ENCODE measurements at places on chromosomes 4 and X.

DNA sequence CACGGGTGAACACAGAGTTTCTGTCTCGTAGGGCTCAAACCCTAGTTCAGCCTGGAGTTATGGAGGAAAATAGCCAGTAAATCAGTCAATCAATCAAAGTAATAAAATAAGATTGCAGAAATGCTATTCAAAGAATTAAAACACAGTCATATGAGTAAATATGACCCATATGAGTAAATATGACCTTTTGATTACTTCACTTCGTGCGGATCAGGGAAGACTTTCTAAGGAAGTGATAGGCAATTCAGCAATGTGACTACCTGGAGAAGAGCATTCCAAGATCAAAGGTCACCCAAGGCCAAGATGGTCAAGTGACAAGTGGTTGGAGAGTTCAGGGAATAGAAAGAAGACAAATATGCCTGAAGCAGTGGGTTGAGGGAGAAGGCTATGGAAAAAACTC, 722.6 kb downstream of the ADGRL3 start:
- no peak for DNase-seq

- DNase-seq = no peak
These were observed 4.8 kb downstream of the SLC49A3 start for GRCh38 chr4:683982-684622.

DNA sequence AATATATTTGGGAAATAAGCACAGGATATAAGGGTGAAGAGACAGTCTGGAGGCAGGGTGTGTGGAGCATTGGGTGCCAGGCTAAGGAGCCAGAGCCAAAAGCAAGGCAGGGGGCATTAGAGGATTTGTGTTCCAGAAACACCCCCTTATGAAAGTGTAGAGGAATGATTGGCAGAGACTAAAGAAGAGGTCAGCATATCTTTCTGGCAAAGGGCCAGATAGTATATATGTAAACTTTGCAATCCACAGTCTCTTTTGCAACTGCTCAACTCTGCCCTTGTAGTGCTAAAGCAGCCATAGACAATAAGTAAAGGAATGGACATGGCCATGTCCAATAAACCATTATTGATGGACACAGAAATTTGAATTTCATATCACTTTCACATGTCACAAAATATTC, 3.6 kb upstream of the SLC9A6 start:
- no peak for DNase-seq

DNA sequence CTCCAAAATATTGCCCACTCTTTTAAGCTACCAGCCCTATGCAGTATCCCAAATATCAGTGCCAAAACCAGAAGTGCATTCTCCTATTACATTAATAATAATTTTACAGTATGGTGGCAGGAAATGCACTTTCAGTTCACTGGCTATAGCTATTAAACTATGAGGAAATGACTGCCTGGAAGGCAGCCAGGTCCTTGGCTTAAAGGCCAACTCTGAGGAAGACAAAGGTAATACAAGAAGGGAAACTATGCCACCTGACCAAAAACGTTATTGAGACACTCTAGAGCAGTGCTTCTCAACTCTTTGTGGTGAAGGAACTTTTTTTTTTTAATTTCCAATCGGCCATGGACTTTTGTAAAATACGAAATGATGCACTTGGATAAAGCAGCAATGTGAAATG, 133.6 kb upstream of the VAMP7 start:
- no peak for DNase-seq

DNA sequence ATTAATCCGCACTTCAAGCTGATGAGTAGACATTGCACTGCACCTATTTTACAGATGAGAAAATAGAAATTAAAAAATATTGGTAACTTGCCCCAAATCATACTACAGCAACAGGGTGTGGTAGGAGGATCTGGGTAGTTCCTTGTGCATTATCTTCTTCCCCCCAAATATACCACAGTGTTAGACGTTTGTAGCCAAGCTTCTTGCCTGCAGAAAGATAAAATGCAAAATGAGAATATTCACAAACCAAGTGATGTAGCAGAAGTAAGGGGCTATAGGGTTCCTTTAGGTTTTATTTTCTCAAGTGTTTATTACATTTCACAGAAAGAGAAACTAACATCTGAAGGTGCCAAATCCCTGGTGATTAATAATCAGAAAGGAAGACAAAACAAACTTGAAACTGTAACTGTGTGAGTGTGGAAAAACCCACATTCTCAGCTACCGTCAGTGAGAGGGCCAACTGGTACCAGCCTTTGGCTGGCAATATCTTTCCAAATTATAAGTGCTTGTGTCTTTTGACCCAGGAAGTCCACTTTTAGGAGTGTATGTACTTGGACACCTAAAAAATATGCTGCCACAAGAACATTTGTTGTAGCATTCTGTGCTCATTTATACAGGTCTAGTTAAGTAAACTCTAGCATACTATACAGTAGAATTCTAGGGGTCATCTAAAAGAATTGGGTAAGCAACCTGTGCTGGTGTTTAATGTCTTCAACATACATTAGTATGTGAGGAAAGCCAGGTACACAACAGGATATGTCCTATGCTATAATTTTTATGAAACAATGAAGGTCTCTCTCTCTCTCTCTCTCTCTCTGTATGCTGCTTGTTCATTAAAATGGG, 6.7 kb upstream of the CD38 start:
- no peak for DNase-seq

DNA sequence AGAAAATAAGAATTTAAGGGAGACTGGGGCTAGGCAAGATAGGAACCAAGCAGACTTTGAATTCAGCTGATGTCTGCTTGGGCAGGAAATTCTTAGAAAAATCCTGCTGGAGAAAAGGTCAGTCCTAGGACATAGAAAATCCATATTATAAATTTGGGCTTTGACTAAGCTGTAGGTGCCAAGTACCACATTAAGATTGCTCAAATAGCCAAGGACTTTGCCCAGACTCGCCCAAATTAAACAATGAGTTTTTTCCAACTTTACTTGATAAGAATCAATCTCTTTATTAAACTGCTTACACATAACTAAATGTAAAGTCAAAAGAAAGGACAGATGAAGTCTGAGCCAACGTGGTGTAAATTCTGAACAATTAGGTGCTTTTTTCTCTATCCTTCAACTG, 95.4 kb downstream of the FUNDC1 start:
- DNase-seq = no peak
